ENCODE measurements at places on chromosomes 13 and 19.

DNA sequence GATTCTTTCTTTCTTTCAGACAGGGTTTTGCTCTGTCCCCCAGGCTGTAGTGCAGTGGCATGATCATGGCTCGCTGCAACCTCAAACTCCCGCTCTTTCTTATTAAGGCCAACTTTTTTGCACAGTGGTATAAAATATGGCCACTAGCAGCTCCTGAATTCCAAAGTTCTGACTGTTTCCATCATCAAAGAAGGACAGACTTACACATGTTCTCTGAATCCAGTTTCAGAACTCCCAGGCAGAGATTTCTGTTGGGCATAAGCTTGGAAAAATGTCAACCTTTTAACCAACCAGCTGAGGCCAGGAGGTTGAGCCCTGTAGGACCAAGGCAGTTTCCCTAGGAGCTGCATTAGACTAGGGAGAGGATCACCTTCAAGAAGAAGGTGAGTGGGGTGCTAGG lies 184.1 kb downstream of the HS6ST3 start:
- no peak for ATAC-seq

GRCh38 chr19:16446724-16447368 lies 24.9 kb downstream of the EPS15L1 start:
- ATAC-seq = peak; percentile 38

DNA sequence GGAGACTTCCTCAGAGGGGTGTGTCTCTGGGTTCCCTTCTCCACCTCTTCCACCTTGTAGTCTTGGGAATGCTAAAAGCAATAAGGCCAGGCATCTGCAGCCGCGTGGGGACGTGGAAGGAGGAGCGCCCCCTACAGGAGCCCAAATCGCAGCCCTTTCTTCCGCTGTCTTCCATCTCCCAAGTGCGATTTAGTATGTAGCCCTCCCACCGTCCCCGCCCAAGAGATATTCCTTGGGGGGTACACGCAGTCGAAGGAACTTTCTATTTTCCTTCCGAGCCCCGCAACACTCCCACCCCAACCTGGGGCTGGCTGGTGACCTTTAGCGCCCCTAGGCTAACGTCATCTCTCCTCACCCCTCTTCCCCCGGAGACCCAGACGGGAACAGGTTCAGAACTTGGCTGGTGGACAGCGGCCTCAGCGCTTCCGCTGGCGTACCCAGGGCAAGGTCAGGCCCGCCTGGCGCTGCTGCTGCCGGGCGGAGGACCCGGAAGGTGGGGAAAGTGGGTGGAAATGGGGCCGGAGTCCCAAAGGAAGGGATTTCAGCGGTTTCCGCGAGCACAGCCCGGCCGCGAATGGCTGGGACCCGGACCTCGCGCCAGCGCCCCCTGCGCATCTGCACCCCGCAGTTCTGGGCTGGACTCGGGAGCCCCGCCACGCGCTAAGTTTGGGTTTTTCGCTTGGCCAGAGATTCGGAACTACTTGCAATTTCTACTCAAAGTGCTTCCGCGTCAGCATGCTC lies 2.1 kb upstream of the PCDH8 start:
- ATAC-seq = peak; percentile 86

DNA sequence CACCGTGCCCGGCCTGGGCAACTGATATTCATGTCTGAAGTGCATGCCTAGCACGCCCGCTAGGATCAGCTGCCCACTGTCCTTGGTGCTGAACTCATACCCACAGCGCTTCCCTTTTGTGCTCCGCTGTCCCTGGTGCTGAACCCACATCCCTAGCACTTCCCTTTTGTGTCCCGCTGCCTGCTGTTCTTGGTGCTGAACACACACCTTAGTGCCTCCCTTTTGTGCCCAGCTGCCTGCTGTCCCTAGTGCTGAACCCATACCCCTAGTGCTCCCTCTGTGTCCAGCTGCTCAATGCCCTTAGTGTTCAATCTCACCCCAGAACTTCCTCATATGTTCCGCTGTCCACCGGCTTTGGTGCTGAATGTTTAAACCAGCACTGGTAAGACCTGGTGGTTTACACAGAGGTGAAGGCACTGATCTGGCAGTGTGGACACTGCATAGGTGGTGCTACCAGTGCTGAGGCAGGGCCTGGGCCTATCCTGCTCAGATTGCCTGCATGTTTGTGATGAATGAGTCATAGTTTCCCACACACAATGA lies 26.3 kb upstream of the SIGLEC11 start:
- ATAC-seq = peak; percentile 65

GRCh38 chr19:14198384-14199376 lies 7.3 kb downstream of the ADGRL1 start:
- no peak for ATAC-seq

GRCh38 chr13:23695711-23696464 lies 125.7 kb downstream of the TNFRSF19 start:
- ATAC-seq = no peak

DNA sequence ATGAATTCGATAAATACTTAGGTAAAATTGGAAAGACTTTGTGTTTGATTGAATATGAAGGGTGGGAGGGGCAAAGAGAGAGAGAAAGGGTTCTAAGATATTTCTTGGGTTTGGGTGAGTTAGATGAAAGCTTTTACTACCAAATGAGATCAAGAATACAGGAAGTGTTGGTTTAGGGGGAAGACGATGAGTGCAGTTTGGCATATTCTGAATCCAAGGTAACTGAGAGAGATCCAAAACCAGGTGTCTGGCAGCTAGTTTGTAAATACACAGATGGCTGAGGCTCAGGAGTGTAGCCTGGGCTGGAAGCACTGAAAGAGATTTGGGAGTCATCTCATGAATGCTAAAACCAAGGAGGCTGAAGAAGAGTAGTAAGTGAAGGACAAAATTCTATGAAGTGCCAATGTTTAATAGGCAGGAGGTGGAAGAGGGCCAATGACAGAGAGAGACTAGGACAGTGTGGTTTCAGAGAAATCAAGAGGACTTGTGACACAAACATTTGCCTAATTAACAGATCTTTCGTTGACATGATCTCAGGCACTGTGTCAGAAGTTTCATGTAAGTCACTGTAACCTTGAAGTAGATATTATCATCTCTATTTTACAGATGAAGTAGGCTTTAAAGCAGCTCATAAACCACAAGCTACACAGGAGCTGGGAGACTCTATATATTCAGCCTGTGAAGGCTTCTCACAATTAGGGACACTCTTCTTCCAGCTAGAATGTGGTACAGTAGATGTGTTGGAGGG lies 70.2 kb upstream of the ZDHHC20 start:
- no peak for ATAC-seq

DNA sequence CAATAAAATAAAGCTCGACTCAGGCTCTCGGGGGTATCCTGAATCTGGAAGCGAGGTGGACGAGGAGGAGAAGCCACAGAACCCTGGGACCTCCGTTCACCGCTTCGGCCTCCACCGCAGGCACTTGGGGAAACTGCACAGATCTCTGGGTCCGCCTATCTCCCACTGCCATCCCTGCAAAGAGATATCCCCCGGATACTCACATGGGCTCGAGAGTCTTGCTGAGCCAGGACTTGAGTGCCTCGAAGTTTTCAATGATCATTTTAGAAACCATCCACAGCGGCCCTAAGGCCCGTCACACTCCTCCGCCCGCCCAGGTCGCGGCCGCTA lies 589 bp downstream of the RBM26 start:
- ATAC-seq = peak; percentile 70

- ATAC-seq = no peak
Measured at GRCh38 chr19:41626877-41627276, at the start of gene CEACAM4. Gene CEACAM4 (minus strand): TSS chr19:41627074. CDS start chr19:41626963, 111 bp downstream.

GRCh38 chr13:40522282-40522681 lies 144.2 kb downstream of the FOXO1 start:
- ATAC-seq = no peak

DNA sequence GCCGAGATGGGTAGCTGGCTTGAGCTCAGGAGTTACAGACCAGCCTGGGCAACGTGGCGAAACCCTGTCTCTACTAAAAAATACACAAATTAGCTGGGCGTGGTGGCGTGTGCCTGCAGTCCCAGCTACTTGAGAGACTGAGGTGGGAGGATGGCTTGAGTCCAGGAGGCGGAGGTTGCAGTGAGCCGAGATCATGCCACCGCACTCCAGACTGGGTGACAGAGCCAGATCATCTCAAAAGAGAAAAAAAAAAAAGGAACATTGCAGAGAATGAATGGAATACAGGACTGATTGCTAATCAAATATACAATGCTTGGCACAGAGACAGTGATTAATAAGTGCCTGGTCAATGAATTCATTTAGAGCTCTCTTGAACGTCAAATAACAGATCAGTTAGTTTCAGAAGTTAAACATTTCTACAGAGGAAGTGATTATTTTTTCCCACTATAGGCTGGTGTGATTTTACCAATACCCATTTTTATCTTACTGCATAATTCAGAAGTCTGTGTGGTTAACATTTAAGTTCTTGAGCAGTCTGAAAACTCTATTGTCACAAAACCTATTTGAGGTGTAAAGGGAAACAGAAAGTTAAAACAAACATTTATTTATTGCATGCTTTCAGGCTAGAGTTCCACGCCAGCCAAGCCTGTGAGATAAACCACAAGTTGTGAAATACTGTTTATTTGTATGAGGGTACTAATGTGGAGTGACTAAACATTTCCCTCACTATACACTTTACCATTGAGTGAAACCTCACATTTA lies 7.7 kb upstream of the TBC1D4 start:
- no peak for ATAC-seq

DNA sequence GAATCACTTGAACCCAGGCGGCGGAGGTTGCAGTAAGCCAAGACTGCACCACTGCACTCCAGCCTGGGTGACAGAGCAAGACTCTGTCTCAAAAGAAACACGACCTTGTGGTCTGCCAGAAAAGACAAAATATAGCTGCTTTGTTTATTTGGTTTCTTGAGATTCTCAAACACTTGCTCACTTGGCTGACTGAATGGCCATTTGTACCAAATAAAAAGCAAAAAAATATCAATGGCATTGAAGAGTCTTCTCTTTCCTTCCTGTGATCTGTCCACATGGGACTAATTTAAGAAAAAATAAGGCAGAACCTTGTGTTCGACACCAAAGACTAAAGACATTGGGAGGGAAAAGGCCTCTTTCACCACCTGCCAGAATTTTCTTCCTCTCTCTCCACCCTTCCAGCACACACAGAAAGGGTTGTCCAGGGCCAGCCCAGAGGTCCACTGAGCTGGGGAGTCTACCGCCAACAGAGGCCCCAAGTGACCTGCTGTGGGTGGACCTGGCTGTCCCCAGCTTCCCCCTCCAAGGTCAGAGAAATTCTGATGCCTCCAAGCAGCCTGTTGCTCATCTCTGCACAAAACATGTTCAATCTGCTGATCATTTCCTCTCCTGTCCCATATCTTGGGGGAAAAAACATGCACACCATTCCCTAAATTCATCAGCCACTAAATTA lies 5.9 kb downstream of the BRME1 start:
- no peak for ATAC-seq

DNA sequence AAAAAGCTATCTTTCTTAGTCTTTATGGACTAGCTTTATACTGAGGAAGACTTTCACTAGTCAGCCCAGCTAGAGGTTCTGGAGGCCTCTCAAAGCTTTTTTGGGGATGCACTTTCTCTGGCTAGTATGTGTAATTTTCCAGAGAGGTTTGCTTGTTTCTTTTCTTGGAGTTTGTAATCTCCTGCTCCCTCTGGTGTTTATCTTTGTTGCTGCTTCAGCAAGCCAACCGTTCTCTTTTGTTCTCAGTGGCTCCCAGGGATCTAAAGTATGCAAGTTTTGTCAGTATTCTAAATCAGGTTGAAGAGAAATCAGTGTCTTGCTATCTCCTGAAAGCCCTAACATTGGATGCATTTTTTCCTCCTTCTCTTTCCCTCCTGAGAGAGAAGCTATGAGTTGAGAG lies 121.1 kb upstream of the MYO16 start:
- ATAC-seq = no peak

GRCh38 chr13:98487522-98487921 lies 89.4 kb downstream of the STK24 start:
- no peak for ATAC-seq

GRCh38 chr19:815775-816499 lies 5.8 kb downstream of the PLPPR3 start:
- no peak for ATAC-seq

DNA sequence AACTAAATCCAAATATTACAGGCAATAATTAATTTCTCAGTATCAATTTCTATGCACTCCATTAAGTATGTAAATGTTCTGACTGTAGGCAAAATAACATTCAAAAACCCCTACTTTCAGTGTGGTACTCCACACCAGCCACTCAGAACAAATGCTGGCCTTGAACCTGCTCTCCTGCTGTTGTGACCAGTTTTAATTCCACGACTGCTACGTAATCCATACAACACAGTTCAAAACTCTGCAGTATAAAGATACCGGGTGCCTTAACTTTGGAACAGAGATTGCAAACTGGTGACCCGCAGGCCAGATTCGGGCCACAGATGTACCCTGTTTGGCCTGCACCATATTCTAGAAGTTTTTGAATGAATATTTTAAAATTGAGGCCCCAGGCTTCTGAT lies 30.4 kb downstream of the COL4A1 start:
- ATAC-seq = no peak

GRCh38 chr13:112066624-112067004 lies 335 bp upstream of the SOX1 start:
- ATAC-seq = no peak

DNA sequence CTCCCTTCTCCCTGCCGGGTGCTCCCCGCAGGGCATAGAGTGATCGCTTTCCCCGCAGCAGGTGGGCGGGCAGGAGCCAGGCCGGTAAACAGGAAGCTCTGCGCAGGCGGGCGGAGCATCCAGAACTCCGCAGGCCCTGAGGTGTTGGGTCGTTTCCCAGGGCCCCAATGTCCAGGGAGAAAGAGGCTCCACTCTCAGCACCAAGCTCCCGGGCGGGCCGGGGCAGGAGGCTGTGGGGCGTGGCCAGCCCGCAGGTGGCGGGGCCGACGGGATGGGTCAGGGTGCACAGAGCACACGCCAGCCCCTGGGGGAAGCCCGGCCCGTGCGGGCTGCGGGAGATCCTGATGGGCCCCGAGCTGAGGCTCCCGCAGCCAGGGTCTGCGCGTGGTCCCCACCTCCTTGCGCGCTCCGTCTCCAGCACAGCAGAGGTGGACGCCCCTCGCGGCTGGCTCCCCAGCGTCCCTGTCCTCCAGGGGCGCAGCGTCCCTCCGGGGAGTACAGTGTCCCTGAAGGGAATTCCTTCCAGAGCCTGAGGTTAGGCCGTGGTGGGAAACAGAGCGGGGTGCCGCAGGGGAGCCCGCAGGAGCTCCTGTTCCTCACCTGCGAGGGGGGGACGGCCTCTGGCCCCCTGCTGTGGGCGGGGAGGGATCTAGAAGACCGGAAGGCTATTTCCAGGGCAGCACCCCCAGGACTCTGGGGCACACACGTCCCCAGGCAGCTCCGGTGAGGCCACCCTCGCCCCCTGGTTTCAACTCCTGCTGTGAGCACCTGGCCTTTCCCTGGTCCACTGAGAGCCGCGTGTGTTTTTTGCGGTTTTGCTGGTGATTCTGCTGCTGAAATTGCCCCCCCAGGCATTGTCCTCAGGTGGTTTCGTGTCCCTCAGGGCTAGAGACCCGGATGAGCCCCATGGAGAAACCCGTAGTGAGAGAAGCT lies 12.2 kb downstream of the PIP5K1C start:
- no peak for ATAC-seq
